Heart right ventricle (tissue), 16 donors: ENCODE measurements at places on chromosomes 11 and 22. TPM values are rescaled to one million over a fixed set of nuclear protein-coding genes. Genes with fewer than 3 reads are reported as not detected.

DNA sequence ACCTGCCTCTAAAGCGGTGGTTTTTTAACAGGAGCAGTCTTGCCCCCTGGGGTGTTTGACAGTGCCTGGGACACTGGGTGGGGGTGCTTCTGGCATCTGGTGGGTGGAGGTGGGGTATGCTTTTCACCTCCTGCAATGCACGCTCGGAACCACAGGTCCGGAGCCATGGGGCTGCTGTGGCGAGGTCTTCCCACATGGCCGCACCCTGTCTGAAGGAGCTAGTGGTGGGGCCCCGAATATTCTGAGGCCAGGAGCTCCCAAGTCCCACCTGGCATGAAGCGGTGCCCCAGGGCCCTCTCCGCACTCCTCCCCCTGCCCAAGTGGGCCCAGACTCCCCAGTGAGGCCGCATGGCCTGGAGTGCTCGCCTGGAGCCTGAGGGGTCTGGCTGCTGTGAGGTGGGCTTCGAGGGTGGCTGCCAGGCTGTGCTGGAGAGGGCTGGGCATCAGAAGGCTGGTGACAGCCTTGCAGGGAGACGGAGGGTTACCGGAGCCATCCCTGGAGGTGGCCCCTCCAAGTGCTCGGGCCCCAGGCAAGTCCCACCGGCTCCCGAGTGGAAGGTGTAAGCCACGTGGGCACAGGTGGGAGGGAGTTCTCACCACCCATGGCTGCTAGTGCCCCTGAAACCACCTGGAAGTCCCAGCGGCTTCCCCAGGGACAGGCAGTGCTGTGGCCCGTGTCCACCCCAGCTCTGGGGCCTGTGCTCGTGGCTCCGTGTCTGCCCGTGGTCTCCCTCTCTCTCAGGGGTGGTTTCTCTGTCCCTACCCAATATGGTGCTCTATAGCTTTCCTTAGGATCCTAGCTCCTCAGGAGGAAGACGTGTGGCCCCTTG is 15.1 kb downstream of the TBX1 start:
- H3K27me3 ChIP-seq: peaks cover 58% of the 10 kb centered on the region
- no peak overlapping the region for H3K27ac ChIP-seq
- H3K36me3 ChIP-seq: no peaks in the 10 kb centered on the region
- no peak for DNase-seq

DNA sequence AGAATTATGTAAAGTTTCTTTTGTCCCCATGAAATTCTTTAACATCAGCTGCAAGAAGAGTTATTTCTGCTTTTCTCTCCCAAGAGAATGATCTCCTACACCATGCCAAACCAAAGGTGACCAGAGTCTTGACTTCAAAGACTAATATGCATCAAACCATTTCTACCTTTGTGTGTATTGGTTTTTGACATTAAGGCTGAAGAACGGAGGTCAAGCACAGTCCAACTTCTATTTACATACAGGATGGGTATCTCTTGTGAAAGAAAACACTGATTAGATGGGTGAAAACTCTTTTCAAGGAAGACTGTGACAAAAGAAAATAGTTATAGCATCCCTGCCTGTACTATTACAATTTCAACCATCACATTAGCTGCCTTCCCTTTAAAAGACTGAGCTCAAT is 256.3 kb downstream of the CADM1 start:
- H3K27me3 ChIP-seq: no peaks in the 10 kb centered on the region
- DNase-seq: no peak
- H3K4me1 ChIP-seq: no peaks in the 10 kb centered on the region
- no peaks in the 10 kb centered on the region for H3K36me3 ChIP-seq

- peaks cover 42% of the 10 kb centered on the region for H3K4me1 ChIP-seq
- no peak for DNase-seq
- H3K27ac ChIP-seq: no peak overlapping the region
- peak overlapping the region; percentile 82 for H3K4me3 ChIP-seq
- no peaks in the 10 kb centered on the region for H3K36me3 ChIP-seq
- H3K27me3 ChIP-seq: no peaks in the 10 kb centered on the region
Observed at GRCh38 chr11:114440971-114441763, 1.9 kb downstream of the REXO2 start.

- no peaks in the 10 kb centered on the region for H3K27me3 ChIP-seq
- DNase-seq: no peak
- H3K4me3 ChIP-seq: no peak overlapping the region
- H3K27ac ChIP-seq: no peak overlapping the region
- no peaks in the 10 kb centered on the region for H3K36me3 ChIP-seq
Observed at GRCh38 chr11:75777461-75778110, 9.0 kb downstream of the DGAT2 start.

- no peak overlapping the region for H3K27ac ChIP-seq
- H3K36me3 ChIP-seq: no peaks in the 10 kb centered on the region
- no peaks in the 10 kb centered on the region for H3K27me3 ChIP-seq
- DNase-seq: no peak
Observed at GRCh38 chr11:19978668-19979518, 181.4 kb downstream of the DBX1 start.

DNA sequence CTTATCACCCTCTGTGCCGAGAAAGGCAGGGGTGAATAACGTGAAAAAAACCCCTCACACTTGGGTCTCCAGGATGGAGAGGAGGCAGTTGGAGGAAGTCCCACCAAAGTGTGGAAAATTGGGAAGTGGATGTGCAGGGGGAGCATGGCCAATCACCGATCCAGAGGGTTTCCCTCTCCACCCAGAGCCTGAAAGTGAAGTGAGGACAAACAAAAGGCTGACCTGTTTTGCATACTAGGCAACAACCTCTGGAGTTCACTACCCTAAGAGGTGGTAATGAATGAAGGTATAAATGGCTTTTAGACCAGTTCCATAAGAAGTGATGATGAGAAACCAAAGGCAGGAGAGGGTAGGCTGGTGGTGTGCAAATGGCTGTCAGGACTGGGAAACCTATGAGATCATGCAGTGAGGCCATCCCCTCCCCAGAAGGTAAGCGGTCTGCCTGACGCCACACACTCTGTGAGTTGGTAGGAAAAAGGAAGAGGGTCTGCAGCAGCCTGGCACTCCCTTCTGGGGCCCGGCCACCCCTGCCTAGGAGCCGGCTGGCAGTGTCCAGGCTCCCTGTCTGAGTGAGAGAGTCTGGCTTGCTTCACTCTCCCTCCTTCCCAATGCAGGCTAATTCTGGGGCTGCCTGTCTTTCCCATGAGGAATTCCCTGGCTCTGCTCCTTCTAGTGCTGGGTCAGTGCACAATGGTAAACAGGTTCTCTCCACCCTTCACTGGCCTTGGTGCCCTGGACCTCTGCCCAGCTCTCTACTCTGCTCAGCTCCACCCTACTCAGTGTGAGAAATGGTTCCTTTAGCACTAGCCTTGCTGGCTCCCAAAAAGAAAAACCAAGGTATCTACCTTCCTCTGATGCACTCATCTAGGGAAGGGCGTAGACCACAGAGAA is 15.6 kb downstream of the TBC1D10A start:
- H3K36me3 ChIP-seq: no peaks in the 10 kb centered on the region
- DNase-seq: peak; percentile 80
- peaks cover 76% of the 10 kb centered on the region for H3K4me1 ChIP-seq
- no peaks in the 10 kb centered on the region for H3K27me3 ChIP-seq
- H3K4me3 ChIP-seq: no peak overlapping the region

GRCh38 chr22:43957871-43958270 is 2.6 kb downstream of the SAMM50 start:
- peaks cover 32% of the 10 kb centered on the region for H3K4me1 ChIP-seq
- H3K27ac ChIP-seq: no peak overlapping the region
- H3K36me3 ChIP-seq: no peaks in the 10 kb centered on the region
- no peak overlapping the region for H3K4me3 ChIP-seq
- no peaks in the 10 kb centered on the region for H3K27me3 ChIP-seq
- peak; percentile 16 for DNase-seq

DNA sequence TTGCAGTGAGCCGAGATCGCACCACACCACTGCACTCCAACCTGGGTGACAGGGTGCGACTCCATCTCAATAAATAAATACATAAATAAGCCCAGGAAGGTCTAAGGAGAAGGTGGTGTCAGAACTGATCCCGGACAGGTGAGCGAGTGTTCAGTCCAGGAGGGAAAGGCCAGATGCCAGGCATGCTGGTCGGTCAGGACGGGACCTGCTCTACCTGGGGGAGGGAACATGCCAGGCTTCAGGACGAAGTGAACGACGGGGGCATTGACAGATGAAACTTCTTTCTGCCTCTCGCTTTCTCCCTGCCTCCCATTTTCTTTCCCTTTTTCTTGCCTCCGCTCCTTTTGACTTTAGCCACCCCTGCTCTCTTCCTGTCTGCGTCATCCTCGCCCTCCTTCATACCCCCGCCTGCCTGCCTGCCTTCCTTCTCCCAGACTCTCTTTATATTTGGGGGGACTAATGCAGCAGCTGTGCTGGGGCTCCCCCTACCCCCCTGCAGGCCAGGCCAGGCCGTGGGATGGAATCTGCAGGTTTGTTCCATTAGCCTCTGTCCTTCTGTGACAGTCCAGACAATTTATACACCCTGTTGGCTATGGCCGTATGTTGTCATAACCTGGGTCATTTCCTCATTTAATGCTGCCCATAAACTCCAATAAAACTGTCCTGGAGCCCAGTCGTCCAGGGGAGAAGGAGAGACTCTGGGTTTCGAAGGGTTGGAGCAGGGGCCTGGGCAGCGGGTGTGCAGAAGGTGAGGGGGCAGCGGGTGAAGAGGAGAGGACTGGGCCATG is 209.2 kb upstream of the TBCEL start:
- no peak overlapping the region for H3K27ac ChIP-seq
- DNase-seq: no peak
- no peaks in the 10 kb centered on the region for H3K36me3 ChIP-seq
- H3K4me3 ChIP-seq: no peak overlapping the region
- no peaks in the 10 kb centered on the region for H3K4me1 ChIP-seq

DNA sequence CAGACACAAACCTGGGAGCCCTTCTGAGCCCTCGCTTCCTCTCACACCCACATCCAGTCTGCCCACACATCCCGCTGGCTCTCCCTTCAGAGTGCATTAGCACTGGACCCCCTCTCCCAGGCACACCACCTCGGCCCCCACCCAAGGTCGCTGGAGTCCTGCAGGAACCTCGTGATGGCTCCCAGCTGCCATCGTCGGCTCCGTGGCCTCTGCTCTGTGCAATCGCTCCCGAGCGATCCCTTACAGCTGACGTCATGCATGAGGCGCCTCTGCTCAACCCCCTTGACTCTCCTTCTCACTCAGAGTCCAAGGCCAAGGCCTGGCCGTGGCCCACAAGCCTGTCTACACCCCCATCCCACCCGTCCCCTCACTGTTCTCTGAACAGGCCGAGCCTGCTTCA is 183.9 kb downstream of the EFCAB6 start:
- peak; percentile 25 for DNase-seq
- no peak overlapping the region for H3K27ac ChIP-seq
- no peaks in the 10 kb centered on the region for H3K4me1 ChIP-seq
- no peak overlapping the region for H3K4me3 ChIP-seq

GRCh38 chr11:31141789-31142188 is 227.8 kb downstream of the DCDC1 start:
- no peaks in the 10 kb centered on the region for H3K27me3 ChIP-seq
- H3K4me3 ChIP-seq: no peak overlapping the region
- H3K27ac ChIP-seq: no peak overlapping the region
- H3K4me1 ChIP-seq: no peaks in the 10 kb centered on the region
- no peak for DNase-seq
- H3K36me3 ChIP-seq: no peaks in the 10 kb centered on the region

DNA sequence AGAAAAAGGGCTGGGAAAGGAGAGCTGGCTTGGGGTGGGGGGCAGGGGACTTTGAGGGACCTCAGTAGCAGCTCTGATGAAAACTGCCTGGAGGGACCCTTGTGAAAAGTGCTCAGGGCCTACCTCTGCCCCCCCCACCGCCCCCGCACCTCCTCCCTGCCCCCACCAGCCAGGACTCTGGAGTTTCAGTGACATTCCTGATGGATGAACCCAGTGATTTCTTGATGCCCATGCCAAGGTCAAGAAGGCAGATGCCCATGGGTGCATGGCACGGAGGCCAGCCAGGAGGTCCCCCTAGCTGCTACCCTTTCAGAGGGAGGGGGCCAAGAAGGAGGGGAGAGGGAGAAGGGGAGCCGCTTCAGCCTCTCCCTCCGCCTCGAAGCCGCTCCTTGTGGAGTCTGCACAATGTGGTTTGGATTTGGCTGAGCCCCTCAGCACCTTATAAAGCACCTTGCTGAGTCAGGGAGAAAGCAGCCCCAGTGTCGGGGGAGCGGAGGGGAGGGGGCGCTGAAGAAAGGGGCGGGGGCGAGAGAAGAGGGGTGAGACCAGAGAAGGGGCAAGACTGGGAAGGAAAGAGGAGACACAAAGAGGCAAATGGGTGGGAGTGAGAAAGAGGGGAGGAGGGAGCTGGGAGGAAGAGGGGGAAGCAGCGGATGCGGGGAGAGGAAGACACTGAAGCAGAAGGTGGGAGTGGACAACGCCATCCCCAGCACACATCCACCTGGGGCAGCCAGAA is 2.1 kb upstream of the CLCF1 start:
- no peak overlapping the region for H3K27ac ChIP-seq
- H3K27me3 ChIP-seq: peaks cover 3% of the 10 kb centered on the region
- H3K36me3 ChIP-seq: no peaks in the 10 kb centered on the region
- peaks cover 10% of the 10 kb centered on the region for H3K4me1 ChIP-seq
- H3K4me3 ChIP-seq: no peak overlapping the region

- no peak for DNase-seq
- H3K27me3 ChIP-seq: no peaks in the 10 kb centered on the region
- H3K4me3 ChIP-seq: no peak overlapping the region
- H3K4me1 ChIP-seq: peaks cover 19% of the 10 kb centered on the region
Observed at GRCh38 chr11:44529895-44530412, 35.5 kb upstream of the CD82 start.

DNA sequence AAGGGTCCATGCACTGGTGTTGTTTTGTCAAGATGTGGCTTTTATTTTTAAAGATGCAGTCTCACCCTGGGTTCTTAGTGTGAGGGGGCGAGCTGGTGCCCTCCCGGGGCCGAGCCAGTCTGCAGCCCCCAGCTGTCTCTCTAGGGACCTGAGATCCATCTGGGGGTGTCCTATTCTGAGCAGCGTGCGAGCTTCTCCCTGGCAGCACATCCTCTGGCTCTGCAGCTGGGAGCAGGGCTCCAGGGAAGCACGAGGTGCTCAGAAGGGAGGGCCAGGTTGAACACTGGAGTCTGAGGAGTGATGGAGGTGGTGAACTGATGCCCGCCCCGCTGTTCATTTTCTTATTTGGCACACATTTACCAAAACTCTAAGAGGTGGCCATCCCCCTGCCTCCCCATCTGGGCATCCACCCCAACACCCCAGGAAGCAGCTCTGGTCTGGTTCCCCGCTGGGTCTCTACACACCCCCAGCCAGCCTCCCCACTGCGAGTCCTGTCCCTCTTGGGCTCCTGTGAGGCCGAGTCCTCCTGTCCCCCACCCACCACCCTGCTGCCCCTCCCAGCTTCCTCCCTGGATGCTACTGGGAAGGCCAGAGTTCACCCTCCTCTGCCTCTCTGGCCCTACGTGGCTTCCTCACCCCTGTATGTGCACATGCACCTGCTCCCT is 956.4 kb downstream of the BRD1 start:
- H3K27ac ChIP-seq: no peak overlapping the region
- H3K4me1 ChIP-seq: no peaks in the 10 kb centered on the region
- peaks cover 4% of the 10 kb centered on the region for H3K27me3 ChIP-seq
- no peak overlapping the region for H3K4me3 ChIP-seq

- H3K4me1 ChIP-seq: peaks cover 7% of the 10 kb centered on the region
- H3K36me3 ChIP-seq: no peaks in the 10 kb centered on the region
Observed at GRCh38 chr22:45966895-45967365, 10.0 kb downstream of the WNT7B start.

- H3K4me1 ChIP-seq: no peaks in the 10 kb centered on the region
- H3K27me3 ChIP-seq: peaks cover 27% of the 10 kb centered on the region
- no peak for DNase-seq
- no peak overlapping the region for H3K4me3 ChIP-seq
Observed at GRCh38 chr11:2277008-2277346, 6.6 kb upstream of the ASCL2 start.

Gene CEP126
- 1.4 TPM for total RNA-seq

Gene MLC1
- 0.47 TPM for total RNA-seq

Gene MRGPRX4
- total RNA-seq: not detected

Gene TUBA8
- total RNA-seq: 83.5 TPM

Gene GUCY1A2
- 5.9 TPM for total RNA-seq

Gene CCDC15
- 0.41 TPM for total RNA-seq

Gene OR51I2
- not detected for total RNA-seq
